ENCODE measurements at places on chromosomes 4 and X. TPM values are rescaled to one million over a fixed set of nuclear protein-coding genes. Genes with fewer than 3 reads are reported as not detected.

The ATP8A1 gene
- total RNA-seq: 5.1 TPM

The MAGEA6 gene
- total RNA-seq: not detected

The GPR50 gene
- total RNA-seq: 12.2 TPM

The TRIML2 gene
- 102 TPM for total RNA-seq

The IQCM gene
- 0.15 TPM for total RNA-seq

The MAGEC3 gene
- not detected for total RNA-seq

The FAM53A gene
- total RNA-seq: 2.4 TPM

The RHOXF1 gene
- not detected for total RNA-seq

The RNF128 gene
- total RNA-seq: 0.09 TPM

The AKAP4 gene
- total RNA-seq: not detected
